ENCODE measurements at places on chromosomes 6 and 20. TPM values are rescaled to one million over a fixed set of nuclear protein-coding genes. Genes with fewer than 3 reads are reported as not detected.

- H3K27ac ChIP-seq: peak overlapping the region; percentile 65
- H3K27me3 ChIP-seq: no peaks in the 10 kb centered on the region
- H3K36me3 ChIP-seq: peaks cover 32% of the 10 kb centered on the region
- no peak for DNase-seq
Observed at GRCh38 chr6:36098920-36099647, 31.2 kb upstream of the MAPK13 start.

GRCh38 chr6:25472306-25472705 lies 179.7 kb upstream of the SCGN start:
- DNase-seq: no peak
- no peak overlapping the region for H3K4me3 ChIP-seq
- H3K36me3 ChIP-seq: no peaks in the 10 kb centered on the region
- H3K4me1 ChIP-seq: no peaks in the 10 kb centered on the region
- H3K27me3 ChIP-seq: no peaks in the 10 kb centered on the region

- DNase-seq: no peak
- H3K27me3 ChIP-seq: no peaks in the 10 kb centered on the region
- peak overlapping the region; percentile 91 for H3K4me3 ChIP-seq
- peaks cover 56% of the 10 kb centered on the region for H3K4me1 ChIP-seq
Observed at GRCh38 chr6:105401247-105402089, 1.4 kb downstream of the PREP start.

DNA sequence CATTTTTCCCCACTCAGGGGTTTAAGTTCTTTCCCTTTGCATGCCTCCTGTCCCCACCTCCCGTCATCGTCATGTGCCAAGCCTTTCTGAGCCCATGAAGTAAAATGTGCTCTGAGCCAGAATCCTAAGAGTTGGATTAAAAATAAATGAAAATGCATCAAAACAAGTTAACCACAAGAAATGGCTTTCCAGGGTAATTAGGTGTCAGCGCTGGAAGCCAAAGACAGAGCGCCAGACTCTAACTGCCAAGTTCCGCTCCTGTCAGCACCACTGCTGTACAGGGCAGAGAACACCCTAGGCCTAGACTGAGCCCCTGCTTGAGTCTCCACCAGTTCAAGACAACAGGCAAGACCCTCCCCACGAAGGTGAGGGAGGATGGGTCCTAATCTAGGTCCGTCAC lies 5.5 kb upstream of the C20orf202 start:
- DNase-seq: no peak
- H3K36me3 ChIP-seq: no peaks in the 10 kb centered on the region
- peaks cover 11% of the 10 kb centered on the region for H3K4me1 ChIP-seq
- no peak overlapping the region for H3K27ac ChIP-seq

The TREML2 gene
- 24.9 TPM for total RNA-seq

The ENPP4 gene
- 4.9 TPM for total RNA-seq

The C6orf163 gene
- 1.5 TPM for total RNA-seq

Data from activated CD8-positive, alpha-beta T cell treated with anti-CD3 and anti-CD28 coated beads, Interleukin-2, amount 10 ng/mL, durations not matched to agents 7 days and 5 days (primary cell).